Stimulated activated CD4-positive, alpha-beta T cell treated with anti-CD3 and anti-CD28 coated beads, Interleukin-15, amount 100 ng/mL, for 24 hours (primary cell): ENCODE measurements at places on chromosomes 1 and 21.

- no peak for DNase-seq
These were observed 17.3 kb downstream of the CHD5 start for GRCh38 chr1:6162773-6163172.

DNA sequence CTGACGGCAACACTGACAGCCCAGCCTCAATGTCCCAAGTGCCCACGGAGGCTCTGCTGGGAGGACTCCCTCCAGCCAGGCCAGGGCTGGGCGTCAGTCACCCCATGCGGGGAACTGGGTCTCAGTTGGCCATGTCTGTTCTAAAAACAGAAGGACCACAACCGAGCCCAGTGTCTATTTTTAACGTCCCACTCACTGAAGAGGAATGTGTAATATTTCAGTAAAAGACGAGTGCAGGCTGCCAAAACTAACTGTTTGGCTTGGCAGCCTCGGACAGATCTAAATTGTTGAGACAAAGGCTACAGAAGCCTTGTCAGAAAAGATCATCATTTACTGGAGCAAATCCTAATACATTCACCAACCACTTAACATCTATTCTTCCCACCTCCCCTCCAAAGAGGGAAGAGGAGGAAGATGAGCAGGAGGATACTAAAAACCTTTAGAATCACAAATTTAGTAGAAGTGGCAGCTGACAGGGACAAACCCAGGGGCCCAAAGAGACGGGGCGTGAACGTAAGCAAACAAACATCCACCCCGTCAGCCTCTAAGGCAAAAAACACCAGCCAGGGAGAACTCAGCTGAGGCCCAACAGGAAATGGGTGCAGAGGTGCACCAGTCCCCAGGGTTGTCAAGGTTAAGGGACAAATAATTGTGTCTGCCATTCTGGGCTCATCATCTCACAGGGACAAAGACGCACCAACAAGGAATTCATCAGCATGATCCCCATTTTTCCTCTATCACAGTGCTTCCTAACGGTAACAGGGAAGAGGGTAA lies 18.7 kb downstream of the C1orf198 start:
- no peak for DNase-seq

GRCh38 chr21:46605767-46606426 lies 1.0 kb upstream of the S100B start:
- peak; percentile 43 for DNase-seq

DNA sequence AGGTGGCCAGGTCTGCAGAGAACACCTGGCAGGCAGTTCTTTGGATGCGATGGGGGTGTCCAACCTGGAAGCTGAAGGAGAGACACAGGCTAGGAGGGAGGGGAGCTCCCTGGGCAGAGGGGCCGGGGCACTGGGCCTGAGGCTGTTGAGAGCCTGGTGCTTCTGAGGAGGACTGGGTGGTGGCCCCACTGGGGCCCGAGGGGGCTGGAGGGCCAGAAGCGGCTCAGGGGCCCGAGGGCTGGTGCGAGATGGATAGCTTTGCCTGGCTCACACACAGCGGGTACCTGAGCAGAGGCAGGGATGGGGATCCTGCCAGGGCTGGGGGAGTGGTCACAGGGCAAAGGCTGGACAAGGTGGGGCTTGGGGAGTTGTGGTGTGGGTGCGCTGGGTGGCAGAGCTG lies 37.2 kb downstream of the PRDM16 start:
- no peak for DNase-seq

DNA sequence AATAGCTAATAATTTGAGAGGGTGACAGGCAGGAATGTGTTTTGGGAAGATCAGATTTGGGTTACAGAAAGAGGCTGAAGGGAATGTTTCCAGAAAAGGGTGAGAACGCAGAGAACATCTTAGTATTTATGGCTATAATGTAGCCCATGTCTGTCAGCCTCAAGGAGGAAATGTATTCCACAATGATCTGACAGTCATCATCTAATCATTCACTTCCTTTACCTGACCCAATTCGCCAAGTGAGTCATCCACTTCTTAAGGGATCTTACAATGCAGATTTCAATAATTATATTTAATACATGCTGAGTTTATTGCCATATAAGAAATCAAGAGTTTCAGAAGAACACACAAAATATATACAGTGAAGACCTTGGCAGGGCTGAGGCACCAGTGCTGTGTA lies 10.8 kb downstream of the TRIM45 start:
- DNase-seq: no peak

DNA sequence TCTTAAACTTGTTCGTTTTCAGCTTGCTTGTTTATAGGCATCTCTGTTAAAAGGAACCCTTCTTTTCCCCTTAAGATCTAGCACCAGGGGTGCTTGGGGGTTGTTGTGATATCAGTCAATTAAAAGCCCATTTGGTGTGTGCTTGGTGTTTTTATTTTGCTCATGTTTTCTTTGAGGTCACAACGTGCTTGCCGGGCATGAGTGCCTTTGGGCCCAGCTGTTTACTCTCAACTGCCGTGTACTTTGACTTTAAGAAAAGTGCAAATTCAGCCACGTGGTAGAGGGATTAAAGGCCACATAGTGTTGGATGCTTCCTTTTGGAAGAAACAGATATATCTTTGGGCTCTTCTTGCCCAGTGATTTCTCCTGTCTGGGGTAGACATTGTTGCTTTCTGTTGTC lies 10.5 kb downstream of the ARID1A start:
- no peak for DNase-seq

DNA sequence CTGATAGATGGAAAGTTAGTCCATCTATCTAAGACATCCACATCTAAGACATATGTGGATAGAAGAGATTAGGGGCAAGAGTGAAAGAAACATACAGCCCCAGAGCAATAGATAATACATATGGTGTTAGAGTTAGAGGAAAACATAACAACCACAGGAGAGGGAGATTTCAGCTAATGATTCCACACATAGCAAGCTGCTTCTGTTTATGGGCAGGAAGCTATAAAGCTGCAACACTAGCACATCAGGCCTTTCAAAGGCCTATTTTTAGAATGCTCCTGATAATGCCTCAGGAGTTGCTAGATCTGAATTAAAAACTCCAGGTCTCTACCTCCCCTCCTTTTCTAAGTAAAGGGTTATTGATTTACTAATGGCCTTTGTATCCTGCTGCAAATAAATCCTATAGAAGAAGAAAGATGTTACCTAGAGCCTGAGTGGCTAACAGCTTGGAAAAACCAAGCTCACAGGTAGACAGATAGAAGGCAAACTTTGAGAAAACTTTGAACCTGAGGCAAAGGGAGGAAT lies 36.1 kb downstream of the BRINP2 start:
- DNase-seq: no peak
